ENCODE measurements at places on chromosomes 2 and 18. TPM values are rescaled to one million over a fixed set of nuclear protein-coding genes. Genes with fewer than 3 reads are reported as not detected.

POTEI gene
- total RNA-seq = 0.51 TPM

C2orf66 gene
- 0.14 TPM for total RNA-seq

SLC9A4 gene
- total RNA-seq = not detected

RNF144A gene
- total RNA-seq = 23.6 TPM

ZSWIM2 gene
- total RNA-seq = not detected

LANCL1 gene
- total RNA-seq = 20.6 TPM

FBLN7 gene
- 2.4 TPM for total RNA-seq

POTEC gene
- total RNA-seq = not detected

UGT1A4 gene
- not detected for total RNA-seq

COLEC12 gene
- 45.1 TPM for total RNA-seq

CHRND gene
- total RNA-seq = not detected

ATP6V1C2 gene
- 0.14 TPM for total RNA-seq

FAM228A gene
- total RNA-seq = 0.28 TPM

RTP5 gene
- total RNA-seq = not detected

GALNT1 gene
- total RNA-seq = 436 TPM

FBXO36 gene
- 1.0 TPM for total RNA-seq

GBX2 gene
- total RNA-seq = 1.1 TPM

NT5C1B gene
- total RNA-seq = not detected

EN1 gene
- not detected for total RNA-seq

CEBPZOS gene
- 13.8 TPM for total RNA-seq

CRYGC gene
- not detected for total RNA-seq

Measured in dermis blood vessel endothelial cell (primary cell).